ENCODE measurements at places on chromosomes 11 and 22. TPM values are rescaled to one million over a fixed set of nuclear protein-coding genes. Genes with fewer than 3 reads are reported as not detected.

MRGPRF gene
- total RNA-seq: 2.3 TPM

BIK gene
- not detected for total RNA-seq

MGAT3 gene
- 24.8 TPM for total RNA-seq

CHRDL2 gene
- total RNA-seq: not detected

SLC22A8 gene
- 1.2 TPM for total RNA-seq

ANGPTL5 gene
- total RNA-seq: 0.62 TPM

Measured in occipital lobe (tissue), 3 donors.